ENCODE measurements at places on chromosomes 11 and 22.

DNA sequence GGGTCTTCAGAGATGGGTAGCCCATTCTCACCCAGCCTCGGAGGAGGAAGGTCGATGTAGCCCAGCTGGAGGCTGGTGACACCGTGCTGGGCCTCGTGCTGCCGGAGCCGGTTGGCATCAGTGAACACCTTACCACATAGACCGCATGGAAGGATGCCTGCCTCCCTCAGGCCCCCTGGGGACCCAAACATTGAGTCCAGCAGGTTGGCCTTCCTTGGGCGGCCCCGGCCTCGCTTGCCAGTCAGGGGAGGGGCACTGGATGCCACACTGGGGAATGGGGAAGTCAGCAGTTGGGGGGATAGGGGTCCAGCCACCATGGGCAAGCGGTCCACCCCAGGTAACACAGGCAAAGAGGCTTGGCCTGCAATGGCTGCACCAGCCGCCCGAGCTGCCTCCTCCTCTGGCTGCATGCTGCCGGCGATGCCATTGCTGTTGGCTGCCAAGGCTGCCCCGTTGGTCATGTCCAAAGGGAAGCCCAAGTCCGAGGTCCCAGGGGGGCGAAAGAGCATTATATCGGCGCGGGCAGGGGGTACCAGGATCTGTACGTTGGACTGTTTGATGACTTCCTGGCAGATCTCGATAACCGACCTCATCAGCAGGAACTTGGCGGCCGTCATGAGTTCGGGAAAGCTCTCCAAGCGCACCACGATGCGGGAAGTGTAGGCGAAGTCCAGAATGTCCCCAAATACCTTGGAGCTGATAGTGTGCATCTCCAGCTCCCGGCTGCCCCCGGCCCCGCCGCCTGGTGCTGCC, 1.4 kb downstream of the PATZ1 start:
- ATAC-seq = peak; percentile 1

- ATAC-seq = no peak
Observed at GRCh38 chr11:11580841-11581411, 40.9 kb downstream of the GALNT18 start.

DNA sequence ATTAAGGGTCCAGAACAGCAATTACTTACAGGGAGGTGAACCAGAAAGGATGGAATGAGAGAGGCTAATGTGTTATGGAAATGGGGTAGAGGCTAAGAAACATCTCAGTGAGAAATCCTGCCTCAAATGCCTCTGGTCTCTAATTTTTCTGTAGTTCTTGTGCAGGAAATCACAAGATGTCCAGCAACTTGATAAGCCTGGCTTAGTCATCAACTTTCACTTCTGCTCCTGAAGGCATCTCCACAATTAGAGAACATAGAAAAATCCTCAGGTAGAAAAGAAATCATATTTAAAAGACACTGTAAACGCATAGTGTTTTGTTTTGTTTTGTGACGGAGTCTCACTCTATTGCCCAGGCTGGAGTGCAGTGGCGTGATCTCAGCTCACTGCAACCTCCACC, 18.7 kb downstream of the MRGPRX4 start:
- ATAC-seq = no peak

GRCh38 chr11:79440571-79441460, at the start of gene TENM4:
TSS of gene TENM4 (minus strand) at chr11:79441030. CDS start at chr11:79069944, 371,086 bp downstream.
- ATAC-seq = peak; percentile 71

GRCh38 chr11:70012134-70012733, 65.9 kb upstream of the ANO1 start:
- ATAC-seq = no peak

DNA sequence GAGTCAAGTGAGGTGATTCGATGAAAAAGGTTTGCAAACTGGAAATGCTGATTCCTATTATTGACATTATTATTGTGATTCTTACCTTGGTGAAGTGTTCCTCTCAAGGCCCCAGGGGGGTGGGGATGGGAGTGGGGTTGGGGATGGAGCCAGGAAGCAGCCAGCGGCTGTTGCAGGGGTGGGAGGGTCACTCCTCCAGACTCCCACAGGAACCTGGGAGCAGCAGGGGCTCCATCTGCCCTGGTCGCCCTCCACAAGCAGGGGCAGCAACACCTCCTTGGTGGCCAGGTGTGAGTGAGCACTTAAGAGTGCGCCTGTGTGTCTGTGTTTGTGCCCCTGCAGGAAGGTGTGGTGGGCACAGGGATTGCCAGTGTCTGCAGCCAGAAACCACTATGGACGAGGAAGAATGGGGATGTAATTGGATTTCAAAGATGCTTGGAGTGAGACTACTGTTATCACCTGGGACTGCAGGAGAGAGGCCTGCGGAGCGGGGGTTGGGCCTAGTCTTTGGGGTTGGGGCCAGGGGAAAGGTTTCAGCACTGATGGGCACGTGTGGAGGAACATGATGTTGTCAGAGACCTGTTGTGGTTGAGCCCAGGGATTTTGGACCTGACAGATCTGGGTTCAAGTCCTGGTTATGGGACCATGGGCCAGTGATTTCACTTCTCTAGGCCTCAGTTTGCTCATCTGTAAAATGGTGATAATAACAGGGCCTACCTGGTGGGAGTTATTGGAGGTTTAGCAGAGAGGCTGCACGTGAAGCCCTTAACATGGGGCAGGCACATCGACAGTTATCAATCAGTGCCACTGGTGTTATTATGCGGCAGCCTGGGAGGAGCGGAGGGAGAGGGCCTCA, 3.6 kb upstream of the TP53I11 start:
- no peak for ATAC-seq

DNA sequence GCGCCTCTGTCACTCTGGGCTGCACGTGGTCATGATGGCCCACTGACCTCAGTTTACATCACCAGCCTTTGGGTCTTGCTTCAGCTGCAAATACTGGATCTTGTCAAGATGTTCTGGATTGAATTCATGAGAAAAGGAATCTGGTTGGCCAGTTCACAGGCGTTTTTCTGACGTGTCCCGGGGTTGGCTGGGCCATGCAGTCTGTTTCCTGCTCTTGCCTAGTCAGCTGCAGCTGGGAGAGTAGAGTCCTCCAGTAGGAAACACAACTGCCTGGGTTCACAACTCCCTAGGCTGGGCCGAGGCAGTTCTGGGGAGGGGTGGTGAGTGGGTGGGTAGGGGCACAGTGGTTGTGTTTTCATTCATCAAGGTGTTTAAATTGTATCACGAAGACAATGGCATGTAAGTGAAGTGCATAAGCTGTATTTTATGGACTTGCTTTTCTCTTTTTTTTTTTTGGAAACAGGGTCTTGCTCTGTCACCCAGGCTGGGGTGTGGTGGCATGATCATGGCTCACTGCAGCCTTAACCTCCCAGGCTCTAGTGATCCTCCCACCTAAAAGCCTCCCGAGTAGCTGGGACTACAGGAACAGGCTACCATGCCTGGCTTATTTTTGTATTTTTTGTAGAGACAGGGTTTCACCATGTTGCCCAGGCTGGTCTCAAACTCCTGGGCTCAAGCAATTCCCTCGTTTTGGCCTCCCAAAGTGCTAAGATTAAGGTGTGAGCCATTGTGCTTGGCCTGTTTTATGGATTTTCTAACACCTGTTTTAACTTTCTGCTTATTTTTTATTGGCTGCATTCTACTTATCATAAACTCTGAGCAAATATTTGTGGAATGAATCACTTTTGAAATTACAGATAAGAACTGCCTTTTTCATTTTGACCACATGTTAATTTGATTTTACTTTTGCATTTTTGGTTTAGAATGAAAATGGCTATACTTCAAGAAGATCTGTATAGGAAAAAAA, 54.0 kb upstream of the PITPNB start:
- ATAC-seq = no peak

GRCh38 chr22:39144101-39144767, 8.2 kb downstream of the CBX7 start:
- peak; percentile 4 for ATAC-seq

DNA sequence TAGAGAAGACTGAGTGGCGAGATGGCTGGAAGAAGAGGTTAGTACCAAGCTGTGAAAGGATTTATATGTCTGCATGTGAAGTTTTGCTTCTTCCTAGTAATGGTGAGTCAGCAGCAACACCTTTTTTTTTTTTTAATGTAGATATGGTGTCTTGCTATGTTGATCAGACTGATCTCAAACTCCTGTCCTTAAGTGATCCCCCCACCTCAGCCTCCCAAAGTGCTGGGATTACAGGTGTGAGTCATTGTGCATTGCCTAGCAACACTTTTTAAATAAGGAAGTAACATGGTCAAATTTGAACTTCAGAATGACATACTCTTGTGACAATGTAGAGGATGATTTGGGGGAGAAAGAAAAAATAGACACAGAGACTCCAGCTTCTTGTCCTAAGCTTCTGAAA, 6.5 kb upstream of the CSTPP1 start:
- peak; percentile 44 for ATAC-seq

- ATAC-seq = no peak
Observed at GRCh38 chr22:34738661-34739400, 327.1 kb upstream of the ISX start.

- no peak for ATAC-seq
Observed at GRCh38 chr11:12210200-12210599, 99.8 kb downstream of the MICAL2 start.

GRCh38 chr11:90512846-90513245, 290.0 kb upstream of the CHORDC1 start:
- ATAC-seq = no peak

GRCh38 chr11:115127790-115128189, 376.4 kb downstream of the CADM1 start:
- ATAC-seq = no peak

GRCh38 chr11:130533113-130533798, 84.8 kb downstream of the ADAMTS15 start:
- ATAC-seq = no peak

- no peak for ATAC-seq
Observed at GRCh38 chr11:22808571-22809197, 20.9 kb downstream of the SVIP start.

GRCh38 chr11:71325418-71326327, 73.3 kb upstream of the SHANK2 start:
- ATAC-seq = no peak

DNA sequence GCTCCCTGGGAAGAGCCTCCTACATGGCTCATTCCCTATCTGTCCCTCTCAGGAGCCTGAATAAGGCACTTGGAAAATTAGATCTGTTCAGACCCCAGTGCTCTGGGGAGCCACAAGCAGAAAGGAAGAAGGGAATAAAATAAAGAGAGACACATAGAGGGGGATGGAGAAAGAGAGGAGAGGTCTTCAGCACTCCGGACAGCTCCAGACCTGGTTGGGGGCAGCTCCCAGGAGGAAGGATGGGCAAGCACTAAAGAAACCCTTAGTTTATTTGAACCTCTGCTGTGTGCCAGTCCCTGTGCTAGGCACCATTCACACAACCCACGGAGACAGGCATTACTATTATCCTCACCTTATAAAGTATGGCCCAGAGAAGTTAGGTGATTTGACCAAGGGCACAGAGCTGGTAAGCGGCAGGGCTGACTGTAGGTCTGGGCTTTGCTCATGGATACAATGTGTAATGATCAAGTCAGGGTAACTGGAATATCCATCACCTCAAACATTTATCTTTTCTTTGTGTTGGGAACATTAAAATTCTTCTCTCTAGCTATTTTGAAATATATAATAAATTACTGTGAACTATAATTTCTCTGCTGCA, 53.7 kb upstream of the LRRC32 start:
- ATAC-seq = no peak

DNA sequence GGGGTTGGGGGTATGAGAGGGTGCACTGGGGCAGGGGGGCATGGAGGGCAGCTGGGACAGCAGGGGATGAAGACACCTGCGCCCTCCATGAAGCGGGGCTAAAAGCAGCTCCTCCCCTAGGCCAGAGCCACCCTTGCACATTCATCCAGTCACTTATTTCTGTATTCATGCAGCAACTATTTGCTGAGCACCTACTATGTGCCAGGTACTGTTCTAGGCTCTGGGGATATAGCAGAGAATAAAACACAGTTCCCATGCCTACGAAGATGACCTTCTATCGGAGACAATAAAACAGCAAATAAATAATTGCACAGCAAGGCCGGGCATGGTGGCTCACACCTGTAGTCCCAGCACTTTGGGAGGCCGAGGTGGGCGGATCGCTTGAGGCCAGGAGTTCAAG, 5.3 kb downstream of the ALDH3B1 start:
- ATAC-seq = no peak

DNA sequence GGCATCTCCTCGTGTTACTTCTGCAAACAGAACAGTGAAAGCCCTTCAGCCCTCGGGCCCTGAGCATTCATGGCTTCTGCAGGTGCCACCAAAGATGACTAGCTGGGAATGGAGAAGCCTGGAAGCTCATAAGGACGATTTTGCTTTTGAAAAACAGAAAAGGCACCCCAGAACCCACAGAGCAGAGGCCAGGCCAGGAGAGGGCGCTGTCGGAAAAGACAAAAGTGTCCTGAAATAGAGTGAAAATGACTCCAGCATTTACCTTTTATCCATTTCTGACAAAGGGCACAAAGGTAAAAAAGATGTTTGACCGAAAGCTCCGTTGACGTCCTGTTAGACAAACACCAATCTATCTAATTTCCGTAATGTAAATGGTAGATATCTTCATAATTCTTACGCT, 37.6 kb downstream of the ZNF195 start:
- no peak for ATAC-seq

GRCh38 chr22:41915035-41915785, at the start of gene SHISA8:
TSS of gene SHISA8 (minus strand) at chr22:41915074. CDS start at chr22:41914667, 407 bp downstream.
- peak; percentile 41 for ATAC-seq

GRCh38 chr11:67616431-67617242, 9.9 kb downstream of the NDUFV1 start:
- no peak for ATAC-seq

- ATAC-seq = no peak
Observed at GRCh38 chr11:76678321-76678720, 7.8 kb upstream of the LRRC32 start.

- peak; percentile 8 for ATAC-seq
Observed at GRCh38 chr22:49904040-49904369, 14.2 kb downstream of the ALG12 start.

GRCh38 chr11:27209562-27210005, 153.4 kb downstream of the CCDC34 start:
- peak; percentile 95 for ATAC-seq

DNA sequence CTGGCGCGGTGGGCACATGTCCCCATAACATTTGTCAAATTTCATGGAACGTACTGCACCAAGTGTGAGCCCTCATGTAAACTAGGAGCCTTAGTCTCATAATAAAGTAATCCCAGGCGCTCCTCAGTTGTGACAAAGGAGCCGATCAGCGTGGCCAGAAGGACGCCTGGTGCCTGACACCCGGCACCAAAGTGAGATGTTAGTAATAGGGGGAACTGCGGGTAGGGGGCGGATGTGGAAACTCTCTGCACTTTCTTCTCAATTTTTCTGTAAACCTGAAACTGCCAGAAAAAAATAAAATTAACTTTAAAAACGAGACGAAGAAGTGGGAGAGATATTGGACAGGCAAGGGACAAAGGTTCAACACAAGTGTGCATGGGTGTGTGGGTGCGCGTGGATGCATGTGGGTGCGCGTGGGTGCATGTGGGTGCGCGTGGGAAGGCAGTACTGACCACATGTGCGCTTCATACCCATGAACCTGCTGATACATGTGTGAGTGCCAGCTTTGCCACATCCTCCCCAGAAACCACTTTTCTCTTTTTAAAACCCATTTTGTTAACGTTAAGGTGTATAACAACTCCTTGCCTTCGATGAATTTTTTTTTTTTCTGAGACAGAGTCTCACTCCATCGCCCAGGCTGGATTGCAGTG, 55.4 kb upstream of the LINC01488 start:
- ATAC-seq = no peak

- peak; percentile 39 for ATAC-seq
Observed at GRCh38 chr22:37610480-37611129, 2.0 kb downstream of the GGA1 start.

- ATAC-seq = peak; percentile 96
Observed at GRCh38 chr11:45259592-45259991, 26.5 kb downstream of the SYT13 start.
